ENCODE measurements at places on chromosomes 16 and 17.

DNA sequence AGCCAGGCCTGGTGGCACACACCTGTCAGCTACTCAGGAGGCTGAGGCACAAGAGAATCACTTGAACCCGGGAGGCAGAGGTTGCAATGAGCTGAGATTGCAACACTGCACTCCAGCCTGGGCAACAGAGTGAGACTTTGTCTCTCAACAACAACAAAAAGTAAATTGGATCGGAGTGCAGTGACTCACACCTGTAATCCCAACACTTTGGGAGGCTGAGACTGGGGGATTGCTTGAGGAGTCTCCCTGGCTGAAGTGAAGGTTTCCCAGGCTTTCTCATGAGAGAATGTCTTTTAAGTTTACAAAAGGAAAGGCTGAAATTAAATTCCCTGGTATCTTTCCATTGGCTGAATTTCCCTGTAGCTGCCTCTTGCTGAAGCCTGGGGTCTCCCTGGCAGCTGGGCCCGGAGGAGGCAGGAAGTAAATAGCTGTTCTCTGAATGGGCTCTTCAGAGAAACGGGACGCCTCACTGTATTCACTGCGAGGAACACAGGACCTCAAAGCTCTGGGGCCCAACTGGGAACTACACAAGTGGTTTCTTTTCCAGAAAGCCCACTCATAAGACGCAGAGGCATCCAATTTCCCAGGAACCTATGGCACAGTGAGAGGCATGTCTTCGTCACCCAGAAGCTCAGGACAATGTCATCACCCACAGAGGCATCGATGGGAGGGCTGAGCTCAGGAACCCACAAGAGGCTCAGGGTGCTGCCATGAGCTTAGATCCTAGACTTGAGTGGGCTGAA lies 77.4 kb upstream of the SMURF2 start:
- peak; percentile 40 for DNase-seq

DNA sequence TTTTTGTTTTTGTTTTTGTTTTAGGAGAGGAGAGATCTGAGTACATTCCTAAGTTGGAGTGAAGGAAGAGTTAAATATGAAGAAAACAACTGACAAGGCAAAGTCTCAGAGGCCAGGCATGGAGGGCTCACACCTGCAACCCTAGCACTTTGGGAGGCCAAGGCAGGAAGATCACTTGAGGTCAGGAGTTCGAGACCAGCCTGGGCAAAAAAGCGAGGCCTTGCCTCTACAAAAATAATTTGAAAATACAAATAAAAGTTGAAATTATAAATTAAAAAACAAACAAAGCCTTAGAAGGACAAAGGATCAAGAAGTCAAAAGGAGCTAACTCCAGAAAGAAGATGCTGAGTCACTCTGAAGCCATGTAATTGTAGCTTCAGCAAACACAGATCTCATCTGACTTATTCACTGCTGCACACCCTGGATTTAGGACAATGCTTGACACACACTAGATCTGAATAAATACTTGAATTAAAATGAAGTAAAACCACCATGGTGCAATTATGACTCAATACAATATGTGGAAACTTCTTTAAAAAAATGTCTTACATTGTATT lies 9.1 kb downstream of the CEP20 start:
- DNase-seq = no peak

DNA sequence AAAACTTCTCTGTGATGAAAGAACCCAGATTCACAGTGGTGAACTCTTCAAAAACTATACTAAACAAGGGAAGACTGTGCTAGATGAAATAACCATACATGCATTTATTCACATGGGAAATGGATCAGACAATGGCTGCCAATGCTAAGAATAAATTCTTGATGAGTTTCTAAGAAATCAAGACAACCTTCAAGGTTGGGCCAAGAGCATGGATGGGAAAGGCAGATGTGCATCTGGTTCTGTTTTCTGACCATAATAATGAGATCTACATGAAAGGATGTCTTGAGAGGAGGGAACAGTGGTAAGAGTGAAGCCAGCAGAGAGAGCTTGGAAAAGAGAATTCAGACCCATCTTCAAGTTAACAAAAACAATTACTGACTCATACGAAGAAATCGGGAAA lies 31.4 kb downstream of the ANKRD11 start:
- no peak for DNase-seq

- no peak for DNase-seq
Measured at GRCh38 chr16:74742051-74742481, 32.6 kb downstream of the FA2H start.

GRCh38 chr17:39352986-39353385 lies 48.4 kb downstream of the FBXL20 start:
- DNase-seq = no peak

DNA sequence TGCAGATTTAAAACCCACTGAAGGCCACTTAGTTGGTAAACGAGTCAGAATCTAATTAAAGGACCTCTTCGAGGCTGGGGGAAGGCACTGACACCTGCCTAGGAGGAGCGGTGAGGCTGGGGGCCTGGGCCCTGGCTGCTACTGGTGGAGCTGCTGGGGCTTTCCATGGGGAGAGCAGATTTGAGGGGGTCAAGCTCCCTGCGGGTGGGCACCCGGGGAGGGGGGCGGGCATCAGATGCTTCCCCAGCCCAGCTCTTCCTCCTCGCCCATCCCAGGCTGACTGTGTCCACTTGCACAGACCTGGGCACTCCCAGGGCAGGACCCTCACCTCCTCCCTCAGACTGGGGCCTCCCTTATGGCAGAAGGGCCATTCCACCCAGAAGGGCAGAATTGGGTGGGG lies 19.0 kb downstream of the SRCIN1 start:
- peak; percentile 43 for DNase-seq

GRCh38 chr17:67289181-67289876 lies 44.3 kb upstream of the HELZ start:
- DNase-seq = no peak

DNA sequence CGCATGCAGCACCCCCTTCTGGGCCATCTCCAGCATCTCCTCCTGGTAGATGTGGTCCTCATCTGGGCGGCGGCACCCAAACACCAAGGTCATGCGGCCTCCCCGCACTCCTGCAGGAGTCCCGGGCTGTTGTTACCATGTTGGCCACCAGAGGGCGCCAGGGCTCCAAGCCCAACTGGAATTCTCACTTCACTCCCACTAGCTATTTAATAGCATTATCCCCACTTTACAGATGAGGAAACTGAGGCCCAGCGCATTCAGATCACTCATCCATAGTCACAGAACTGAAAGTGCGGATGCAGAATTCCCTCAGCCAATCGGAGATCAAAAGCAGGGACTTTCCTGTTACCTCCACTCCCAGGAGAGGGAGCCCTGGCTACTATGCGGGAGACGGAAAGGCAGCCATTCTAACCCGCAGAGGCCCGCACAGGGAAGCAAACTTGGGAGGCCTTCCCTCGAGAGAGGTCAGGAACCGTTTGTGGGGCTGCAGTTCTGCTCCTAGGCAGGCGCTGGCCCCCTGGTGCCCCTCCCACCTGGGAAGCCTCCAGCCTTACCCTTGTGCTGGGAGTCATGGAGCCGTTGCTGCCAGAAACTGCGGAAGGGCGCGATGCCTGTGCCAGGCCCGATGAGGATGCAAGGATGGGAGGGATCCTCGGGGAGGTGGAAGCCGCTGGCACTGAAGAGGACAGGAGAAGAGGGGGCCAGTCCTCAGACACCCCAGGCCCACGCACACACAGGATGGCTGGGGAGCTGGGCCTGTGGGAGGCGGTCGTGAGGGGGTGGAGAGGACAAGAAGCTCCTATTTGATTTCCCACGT lies 40.1 kb downstream of the NOS2 start:
- DNase-seq = peak; percentile 80

DNA sequence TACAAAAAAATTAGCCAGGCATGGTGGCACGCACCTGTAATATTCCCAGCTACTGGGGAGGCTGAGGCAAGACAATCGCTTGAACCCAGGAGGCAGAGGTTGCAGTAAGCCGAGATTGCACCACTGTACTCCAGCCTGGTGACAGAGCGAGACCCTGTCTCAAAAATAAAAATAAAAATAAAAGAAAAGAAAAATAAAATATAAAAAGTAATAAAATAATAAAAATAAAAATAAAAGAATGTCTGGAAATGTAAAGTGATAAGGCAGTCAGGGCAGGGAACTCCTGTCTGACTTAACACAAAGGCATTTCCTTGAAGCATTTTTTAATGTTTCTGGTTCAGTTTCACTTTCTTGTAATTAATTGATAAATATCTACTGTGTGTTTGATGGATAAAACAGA lies 34.7 kb upstream of the DNAJA2 start:
- DNase-seq = no peak

GRCh38 chr16:27698266-27698665 lies 148.3 kb downstream of the KATNIP start:
- DNase-seq = peak; percentile 73

- no peak for DNase-seq
Measured at GRCh38 chr16:27304881-27305745, 8.7 kb upstream of the IL4R start.

- no peak for DNase-seq
Measured at GRCh38 chr16:15460601-15461000, 26.2 kb downstream of the BMERB1 start.

DNA sequence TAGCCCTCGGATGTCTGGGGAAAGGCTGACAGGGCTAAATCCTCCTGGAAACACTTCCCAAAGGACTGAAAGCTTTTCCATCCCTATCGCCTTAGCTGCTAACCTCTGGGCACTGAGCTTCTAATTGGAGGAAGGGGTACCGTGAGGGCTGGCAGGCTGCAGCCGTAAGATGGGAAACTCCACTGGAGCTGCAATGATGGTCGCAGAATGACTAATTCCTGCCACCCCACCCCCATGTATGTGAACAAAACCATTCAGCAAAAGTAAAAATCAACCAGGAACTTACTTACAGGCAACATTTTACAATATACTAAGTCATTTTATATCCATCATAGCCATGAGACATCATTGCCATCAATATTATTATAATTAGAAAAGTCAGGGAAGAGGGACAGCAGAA lies 133.3 kb downstream of the ABCC12 start:
- DNase-seq = no peak

DNA sequence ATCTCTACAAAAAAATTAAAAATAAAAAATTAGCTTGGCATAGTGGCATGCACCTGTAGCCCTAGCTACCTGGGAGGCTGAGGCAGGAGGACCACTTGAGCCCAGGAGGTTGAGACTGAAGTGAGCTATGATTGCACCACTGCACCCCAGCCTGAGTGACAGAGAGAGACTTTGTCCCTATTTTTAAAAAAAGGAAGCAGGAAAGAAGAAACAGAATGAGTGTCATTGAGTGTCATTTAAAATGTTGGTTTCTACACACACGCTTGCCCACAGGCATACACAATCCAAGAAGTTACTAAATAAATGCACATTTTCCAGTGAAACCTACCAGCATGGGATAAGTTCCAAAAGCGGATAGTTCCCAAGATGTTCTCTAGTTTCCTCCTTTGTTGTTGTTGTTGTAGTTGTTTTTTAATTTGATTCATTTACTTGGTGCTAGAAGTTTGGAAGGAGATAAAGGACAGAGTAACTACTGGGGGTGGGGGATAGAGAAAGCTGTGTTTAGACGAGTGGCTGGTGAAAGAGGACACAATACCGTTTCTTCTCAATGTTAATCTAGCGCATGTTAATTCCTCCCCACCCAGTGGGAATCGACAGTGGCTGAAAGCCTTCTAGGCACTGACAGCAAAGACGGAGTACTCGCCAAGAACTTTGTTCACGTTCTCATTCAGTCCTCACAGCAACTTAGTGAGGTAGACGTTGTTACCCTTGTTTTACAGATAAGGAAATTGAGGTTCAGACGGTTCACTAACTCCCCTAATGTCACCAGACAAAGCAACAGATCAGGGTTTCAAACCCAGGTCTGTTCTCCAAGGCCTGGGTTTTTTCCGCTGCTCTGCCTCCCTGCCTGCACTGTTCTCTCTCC lies 17.3 kb downstream of the MRPS23 start:
- DNase-seq = peak; percentile 68

- no peak for DNase-seq
Measured at GRCh38 chr16:81497690-81498089, 53.1 kb downstream of the CMIP start.

DNA sequence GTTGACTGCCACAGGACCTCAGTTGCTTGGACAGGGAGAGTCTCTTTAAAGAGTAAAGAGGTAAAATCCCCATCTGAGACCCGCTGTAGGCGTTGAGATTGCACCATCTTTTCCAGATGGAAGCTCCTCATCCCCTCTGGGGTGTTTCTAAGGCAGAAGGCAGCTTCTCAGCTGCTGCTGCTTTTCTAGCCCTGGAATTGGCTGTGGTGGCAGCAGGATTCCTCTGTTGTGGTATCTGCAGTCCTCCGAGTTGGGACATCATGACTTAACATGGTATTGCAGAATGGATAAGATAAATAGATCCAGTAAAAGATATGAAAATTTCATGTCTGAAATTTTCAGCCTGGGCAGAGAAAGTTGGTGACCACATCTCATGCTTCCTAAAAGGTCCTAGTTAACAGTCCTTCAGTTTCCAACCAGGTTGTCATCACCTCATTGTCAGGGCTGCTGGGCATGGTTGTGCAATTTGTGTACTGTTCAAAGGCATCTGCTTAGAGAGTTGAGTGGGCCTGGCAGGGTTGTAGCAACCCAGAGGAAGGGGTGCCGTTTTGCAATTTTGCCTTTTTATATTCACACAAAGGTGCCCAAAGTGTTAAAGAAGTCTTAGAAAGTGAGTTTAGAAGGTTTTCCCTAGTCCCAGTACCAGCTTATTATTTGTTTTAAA lies 150.4 kb downstream of the SPECC1 start:
- DNase-seq = no peak

- DNase-seq = no peak
Measured at GRCh38 chr17:1059131-1059795, 62.3 kb downstream of the TIMM22 start.

- DNase-seq = no peak
Measured at GRCh38 chr17:55327225-55328088, 62.7 kb downstream of the HLF start.

DNA sequence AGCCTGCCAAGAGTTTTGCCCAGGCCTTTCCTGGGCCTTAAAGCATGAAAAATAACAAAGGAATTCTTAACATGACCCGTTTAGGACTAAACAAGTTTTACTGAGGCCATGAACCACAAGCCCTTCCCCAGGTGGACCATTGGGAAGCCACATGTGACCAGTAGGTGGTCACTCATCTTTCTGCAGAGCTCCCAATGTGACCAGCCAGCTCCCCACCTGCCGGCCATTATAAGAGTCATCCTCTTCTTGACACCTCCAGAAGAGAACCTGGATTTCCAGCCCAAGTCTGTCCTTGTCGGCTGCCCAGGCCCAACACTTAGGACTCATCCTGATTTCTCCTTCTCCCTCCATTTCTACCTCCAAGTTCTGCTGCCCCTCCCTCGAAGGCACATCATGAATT lies 91.7 kb upstream of the DNAH17 start:
- DNase-seq = no peak

DNA sequence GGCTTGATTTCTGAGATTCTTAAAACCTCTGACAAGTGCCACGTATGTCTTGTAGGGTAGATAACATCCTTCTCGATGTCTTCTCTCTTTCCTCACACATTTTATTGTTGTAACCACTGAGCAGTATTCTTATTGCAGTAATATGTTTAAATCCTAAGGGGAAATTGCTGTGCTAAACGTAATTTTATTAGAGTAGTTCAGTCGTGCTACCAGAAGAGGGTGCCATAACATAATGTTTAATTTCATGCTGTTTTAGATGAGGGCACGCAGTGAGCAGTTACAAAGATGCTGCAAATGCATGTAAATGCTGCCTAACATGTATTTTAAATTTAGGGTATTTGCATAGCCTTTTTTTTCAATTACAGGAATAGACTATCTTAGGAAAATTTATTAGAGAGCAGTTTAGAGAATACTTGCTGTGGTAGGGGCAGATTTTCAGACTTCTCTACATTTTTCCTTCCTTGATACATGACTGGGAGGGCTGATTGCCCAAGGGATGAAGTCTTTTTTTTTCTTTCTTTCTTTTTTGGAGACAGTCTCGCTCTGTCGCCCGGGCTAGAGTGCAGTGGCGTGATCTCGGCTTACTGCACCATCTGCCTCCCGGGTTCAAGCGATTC lies 51.7 kb downstream of the GAN start:
- DNase-seq = peak; percentile 56

Data from NCI-H82 (cell line).